ENCODE measurements at places on chromosomes 13 and 19.

DNA sequence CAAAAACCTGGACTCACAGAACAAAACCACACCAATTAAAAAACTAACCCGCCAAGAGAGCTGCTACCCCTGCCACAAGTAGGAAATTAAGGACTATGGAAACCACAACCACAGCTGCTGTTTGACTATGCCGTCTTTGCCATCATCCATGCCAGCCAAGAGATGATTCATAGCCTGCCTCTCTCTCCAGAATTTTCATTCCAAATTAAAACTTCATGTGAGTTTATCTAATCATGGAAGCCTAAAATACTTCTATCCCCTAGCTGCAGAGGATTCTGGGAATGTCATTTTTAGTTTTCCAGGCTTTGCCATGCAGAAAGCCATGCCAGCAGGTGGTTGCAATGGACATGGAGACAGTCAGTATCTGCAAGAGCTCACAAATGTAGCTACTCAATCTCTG lies 27.6 kb upstream of the GTF2F2 start:
- no peak for DNase-seq

GRCh38 chr19:7376151-7376852 lies 27.6 kb downstream of the ARHGEF18 start:
- no peak for DNase-seq

- no peak for DNase-seq
Observed at GRCh38 chr13:51524829-51525566, 59.3 kb upstream of the WDFY2 start.

DNA sequence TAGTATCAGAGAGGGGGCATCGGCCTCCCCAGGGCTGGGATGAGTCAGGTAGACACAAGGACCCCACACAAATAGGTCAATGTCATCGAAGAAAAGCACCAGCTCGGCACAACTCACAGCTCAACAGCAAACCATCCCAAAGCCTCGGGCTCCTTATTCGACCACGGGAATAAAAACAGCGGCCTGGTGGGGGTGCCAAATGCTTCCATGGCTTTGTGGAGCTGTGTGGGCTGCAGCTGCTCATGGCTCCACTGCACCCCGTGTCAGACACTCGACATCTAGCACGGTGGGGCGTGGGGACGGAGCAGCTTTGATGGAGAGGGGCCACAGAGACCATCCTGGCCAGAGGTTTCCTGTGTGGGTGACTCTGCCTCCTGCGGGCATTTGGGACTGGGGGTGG lies 212.5 kb upstream of the SOX1 start:
- DNase-seq = no peak

- no peak for DNase-seq
Observed at GRCh38 chr19:29567366-29567915, 38.6 kb upstream of the POP4 start.

- no peak for DNase-seq
Observed at GRCh38 chr13:50691176-50691680, 152.3 kb downstream of the DLEU7 start.

GRCh38 chr13:44618326-44618725 lies 42.2 kb upstream of the TSC22D1 start:
- no peak for DNase-seq

DNA sequence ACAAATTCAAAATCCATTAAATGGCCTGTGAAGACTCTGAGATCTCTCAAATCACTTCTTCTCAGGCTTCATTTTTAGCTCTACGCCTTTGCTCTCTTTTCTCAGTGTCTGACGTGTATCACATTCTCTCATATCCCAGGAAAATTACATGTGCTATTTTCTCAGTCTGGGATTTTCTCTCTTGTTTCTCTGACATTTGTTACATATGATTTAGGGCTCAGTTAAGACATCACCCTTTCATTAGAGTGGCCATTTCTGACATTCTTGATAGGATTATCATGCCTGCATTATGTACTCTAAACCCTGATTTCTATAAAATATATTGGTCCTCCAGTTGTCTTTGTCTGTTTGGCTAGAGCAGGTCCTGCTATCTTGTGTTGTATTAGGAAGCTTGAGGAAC lies 136.6 kb downstream of the GPC5 start:
- no peak for DNase-seq

- DNase-seq = no peak
Observed at GRCh38 chr13:106440866-106441265, 94.6 kb downstream of the EFNB2 start.

DNA sequence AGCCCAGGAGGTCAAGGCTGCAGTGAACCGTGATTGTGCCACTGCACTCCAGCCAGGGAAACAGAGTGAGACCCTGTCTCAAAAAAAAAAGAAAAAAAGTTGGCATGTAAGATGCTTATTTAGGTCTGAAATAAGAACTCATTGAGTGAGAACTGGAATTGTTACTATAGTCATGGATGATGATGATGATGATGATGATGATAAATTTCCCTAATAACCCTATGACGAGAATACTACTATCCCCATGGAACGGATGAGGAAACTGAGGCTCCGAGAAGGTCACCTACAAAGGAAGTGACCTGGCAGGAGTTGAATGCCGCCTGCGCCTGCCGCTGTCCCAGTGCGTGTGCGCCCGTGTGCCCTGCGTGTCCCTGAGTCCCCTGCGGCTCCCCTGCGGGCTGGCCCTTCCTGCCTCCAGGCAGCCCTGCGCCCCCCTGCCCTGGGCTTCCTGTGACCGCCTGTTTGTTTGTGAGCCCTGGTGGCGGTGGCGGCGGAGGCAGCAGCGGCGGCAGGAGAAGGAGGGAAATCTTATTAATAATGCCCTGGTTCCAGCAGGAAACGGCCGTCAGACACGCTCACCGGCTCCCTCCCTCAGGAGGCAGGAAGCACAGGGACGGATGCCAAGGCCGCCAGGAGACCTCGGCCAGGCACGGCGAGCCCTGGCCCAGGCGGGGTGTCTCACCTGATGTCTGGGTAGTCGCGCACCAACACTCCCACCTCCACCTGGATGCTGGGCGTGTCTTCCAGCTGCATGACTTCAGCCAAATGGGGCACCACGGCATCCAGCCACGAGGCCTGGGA lies 29.6 kb downstream of the EXOC3L2 start:
- DNase-seq = no peak

- DNase-seq = no peak
Observed at GRCh38 chr13:41427666-41428065, 29.7 kb upstream of the RGCC start.

- no peak for DNase-seq
Observed at GRCh38 chr13:77548095-77548494, 12.6 kb downstream of the SCEL start.

GRCh38 chr19:48746738-48747575 lies at the start of gene IZUMO1:
IZUMO1 (minus strand) TSS chr19:48746909; CDS start chr19:48745859, 1,050 bp downstream.
- DNase-seq = peak; percentile 76

DNA sequence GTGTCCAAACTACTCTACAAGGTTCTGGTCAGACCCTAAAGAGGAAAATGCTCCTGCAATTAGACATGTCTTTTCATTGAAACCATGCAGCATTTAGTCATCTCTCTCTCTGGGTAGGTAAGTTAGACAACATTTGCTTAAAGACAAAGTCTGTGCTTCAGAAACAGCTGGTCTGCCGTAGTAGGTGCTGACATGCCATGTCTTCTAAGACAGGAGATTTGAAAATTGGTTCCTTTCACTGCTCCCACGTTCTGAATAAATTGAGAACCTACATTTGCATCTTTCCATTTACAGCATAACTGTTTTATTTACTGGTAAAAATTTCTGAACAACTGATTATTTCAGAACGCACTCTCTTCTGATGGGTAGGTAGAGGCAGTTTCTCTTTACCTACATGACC lies 494.0 kb downstream of the EFNB2 start:
- no peak for DNase-seq

DNA sequence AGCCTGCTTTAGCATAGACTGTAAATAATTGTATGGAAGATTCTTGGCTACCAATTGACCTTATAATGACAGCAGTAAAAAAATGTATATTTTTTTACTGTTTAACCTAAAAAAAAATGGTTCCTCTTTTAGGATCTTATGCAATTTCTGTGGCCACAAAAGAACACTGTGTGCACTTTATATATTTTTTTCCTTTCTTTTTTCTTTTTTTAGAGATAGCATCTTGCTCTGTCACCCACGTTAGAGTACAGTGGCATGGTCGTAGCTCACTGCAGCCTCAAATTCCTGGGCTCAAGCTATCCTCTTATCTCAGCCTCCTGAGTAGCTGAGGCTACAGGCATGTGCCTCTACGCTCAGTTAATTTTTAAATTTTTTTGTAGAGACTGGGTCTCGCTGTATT lies 6.1 kb downstream of the FLT3 start:
- no peak for DNase-seq

DNA sequence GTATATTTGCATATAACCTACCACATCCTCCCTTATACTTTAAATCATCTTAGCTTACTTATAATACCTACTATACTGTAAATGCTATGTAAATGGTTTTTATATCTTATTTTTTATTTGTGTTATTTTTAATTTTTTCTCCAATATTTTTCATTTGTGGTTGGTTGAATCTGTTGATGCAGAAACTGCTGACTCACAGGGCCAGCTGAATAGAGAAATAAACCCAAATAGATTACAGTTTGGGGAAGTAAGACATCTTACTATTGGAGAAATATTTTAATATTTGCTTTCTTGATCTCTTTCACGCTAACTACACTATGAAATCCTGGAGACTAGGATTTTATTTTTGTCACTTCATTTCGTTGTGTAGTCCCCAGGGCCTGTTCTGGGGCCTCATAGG lies 7.1 kb downstream of the SMAD9 start:
- no peak for DNase-seq

DNA sequence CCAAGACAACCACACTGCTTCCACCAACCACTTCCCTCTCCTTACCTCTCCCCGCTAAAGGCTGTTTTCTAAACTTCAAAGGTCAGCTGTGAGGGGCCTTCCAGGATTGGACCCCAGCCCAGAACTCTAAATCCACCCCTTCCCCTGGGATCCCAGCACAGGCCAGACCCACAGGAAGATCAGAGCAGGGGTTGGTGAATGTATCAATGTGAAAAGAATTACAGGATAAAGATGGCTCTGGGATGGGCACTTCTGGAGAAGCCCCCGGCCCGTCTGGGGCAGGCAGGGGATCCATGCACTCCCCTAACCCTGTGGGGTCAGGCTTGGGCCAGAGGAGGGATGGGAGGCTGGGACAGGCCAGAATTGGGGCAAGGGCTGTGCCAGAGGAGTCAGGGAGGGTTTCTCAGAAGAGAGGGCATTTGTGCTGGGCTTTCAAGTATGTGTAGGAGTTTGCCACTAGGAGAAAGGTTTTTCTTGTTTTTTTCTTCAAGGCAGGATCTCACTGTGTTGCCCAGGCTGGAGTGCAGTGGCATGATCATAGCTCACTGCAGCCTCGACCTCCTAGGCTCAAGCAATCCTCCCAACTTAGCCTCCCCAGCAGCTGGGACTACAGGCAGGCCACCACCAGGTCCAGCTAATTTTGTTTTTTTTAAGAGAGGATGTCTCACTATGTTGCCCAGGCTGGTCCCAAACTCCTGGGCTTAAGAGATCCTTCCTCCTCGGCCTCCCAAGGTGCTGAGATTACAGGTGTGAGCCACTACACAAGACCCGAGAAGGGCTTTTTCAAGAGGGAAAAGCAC lies 1.0 kb upstream of the MEF2B start:
- no peak for DNase-seq

- DNase-seq = no peak
Observed at GRCh38 chr13:111857336-111857735, 209.6 kb upstream of the SOX1 start.

DNA sequence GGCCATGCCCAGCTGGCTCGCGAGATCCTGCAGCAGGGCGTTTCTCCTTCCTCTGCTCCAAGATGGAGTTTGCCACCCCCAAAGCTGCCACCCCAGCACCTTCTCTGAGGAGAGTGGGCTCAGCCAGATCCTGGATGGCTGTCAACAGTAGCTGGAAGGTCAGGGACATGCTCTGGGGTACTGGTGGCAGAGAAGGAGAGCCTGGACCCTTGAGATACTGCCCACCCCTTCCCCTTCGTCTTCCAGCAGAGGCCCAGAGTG lies 11.6 kb downstream of the IRGC start:
- no peak for DNase-seq

DNA sequence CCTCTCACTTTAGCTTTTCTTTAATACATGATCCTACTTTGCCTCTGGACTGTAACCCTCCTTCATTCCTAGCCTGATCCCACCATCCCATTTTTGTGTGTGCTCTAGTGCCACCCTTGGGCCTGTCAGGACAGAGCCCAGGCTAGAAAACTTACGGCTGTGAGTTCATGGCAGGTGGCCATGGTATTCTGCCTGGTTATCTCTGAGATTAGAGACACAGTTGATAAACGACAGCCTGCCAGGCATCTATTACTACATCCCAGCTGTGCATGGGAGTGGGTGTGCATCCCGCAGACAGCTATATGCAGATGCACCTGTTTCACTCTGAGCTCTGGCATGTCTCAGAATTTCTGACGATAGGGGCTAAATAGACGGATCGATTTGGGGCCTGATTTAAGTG lies 110.9 kb downstream of the HS6ST3 start:
- DNase-seq = no peak

DNA sequence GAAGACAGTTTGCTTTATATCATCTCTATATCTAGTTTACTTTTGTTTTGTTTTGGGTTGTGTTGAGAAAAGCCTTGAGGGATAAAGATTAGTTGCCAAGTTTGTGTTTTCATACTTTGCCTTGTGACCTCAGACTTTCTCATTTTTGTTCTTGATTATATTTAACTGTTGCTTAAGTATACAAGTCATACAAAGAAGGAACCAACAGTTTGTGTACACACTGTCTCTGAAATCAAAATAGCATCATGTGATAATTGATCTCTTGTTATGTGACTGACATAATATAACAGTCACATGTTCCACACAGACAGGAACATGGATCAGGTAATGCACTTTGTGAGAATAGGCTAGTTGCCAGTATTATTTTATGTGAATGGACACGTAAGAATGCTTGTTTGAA lies 70.8 kb downstream of the SHISA2 start:
- DNase-seq = no peak

DNA sequence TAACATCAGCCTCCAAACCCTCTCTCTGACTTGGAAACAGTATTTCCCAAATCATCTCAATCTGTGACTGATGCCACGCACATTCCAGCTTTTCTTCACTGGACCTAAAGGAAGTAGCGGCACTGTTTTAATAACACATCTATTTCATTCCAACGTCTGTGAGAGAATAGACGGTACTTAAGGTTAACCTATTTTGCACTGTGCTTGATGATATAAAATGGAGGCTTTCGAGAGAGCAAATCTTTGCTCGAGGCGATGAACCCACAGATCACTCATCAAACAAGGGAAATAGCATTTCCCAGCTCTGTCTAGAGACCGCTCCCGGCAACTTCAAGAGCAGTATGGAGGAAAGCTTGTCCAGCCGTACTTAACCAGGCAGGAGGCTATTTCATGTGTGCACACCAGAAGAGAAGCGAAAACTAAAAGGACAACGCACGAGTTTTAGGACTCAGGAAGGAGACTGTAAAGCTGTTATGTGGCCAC lies 2.9 kb downstream of the UBL3 start:
- no peak for DNase-seq

- DNase-seq = no peak
Observed at GRCh38 chr13:48624858-48625257, 28.9 kb upstream of the CYSLTR2 start.

GRCh38 chr19:42086770-42087550 lies 11.0 kb downstream of the ZNF574 start:
- no peak for DNase-seq
